ENCODE measurements at places on chromosomes 1 and 21. TPM values are rescaled to one million over a fixed set of nuclear protein-coding genes. Genes with fewer than 3 reads are reported as not detected.

The DR1 gene
- total RNA-seq, result 33.1 TPM

The BMP8B gene
- total RNA-seq, result not detected

The PPP2R5A gene
- 49.5 TPM for total RNA-seq

The RIMKLA gene
- not detected for total RNA-seq

The DISC1 gene
- 22.1 TPM for total RNA-seq

The RPL11 gene
- 1,078 TPM for total RNA-seq

The CA6 gene
- total RNA-seq, result not detected

The POU3F1 gene
- total RNA-seq, result not detected

The LCE3E gene
- total RNA-seq, result not detected

The ANGPTL1 gene
- not detected for total RNA-seq

DNA sequence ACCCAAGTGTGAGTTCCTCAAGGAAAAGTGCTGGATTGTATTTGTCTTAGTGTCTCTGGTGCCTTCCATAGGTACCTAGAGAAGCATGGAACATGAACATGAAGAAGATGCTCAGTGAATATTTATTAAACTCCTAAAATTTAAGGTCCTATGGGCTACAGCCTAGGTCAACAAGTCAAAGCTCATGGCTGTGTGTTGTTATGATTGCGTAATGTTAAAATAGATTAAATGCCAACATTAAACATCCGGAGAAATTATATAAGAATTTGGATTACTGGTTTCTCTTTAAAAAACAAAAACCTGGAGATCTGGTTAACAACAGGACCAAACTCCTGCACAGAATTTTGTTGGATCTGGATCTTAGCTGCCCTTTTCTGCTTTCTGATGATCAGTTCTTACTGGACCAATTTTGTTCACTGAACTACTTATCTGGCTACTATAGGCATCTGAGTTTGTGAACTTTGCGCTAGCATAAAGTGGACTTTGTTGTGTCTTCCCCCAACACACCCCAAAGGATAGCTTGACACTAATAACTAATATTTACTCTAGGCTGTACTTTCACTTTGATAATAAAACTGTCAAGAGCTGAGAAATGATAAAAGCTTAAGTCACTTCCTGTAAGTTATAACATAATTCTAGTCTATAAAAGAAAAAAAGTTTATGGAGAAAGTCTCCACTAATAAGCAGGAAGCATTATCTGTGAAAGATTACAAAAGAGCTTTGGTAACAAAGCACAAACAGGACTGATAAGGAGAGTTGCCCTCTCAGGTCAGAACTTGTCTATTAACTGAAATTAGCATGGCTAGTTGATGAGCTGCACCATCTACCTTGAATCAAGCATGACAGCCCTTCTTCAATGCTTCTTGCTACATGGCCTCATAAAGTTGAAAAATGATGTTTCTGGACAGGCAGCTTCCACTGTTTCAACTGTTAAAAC lies 20.7 kb downstream of the F5 start:
- DNase-seq, result no peak

DNA sequence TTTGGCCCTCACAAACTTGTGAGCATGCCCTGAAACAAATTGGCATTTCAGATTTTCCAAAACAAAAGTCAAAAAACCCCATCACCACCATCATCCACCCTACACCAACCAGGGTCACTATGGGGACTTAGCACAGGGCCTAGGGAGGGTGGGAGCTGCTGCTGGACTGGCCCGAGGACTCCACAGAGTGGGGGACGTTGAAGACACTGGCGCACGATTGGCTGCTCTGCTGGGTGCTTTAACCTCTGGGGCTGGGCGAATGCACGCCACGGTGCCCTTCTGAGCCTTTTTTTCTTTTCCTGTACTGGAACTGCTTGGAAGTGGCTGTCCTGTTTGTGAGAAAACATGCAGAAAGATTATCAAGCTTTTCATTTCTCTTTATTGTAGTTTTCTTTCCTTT lies 92.8 kb downstream of the CD247 start:
- no peak for DNase-seq

GRCh38 chr1:99570486-99571089 lies 75.3 kb upstream of the PALMD start:
- no peak for DNase-seq

DNA sequence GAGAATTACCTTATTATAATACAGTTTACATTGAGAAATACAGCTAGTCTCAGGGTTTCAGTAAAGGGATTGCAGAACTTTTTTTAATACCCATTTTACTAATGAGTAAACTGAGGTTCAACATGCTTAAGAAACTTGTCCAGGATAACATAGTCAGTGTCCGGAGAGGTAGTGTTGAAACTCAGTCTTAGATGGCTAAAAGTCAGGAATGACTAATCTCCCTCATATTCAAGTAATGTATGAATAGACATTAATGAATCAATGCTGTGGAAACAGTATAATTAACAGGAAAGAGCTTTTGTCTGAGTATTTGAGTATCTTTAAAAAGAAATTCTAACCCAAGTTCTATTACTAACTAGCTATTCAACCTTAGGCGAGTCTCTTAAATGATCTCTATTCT lies 397.6 kb downstream of the PLA2G4A start:
- no peak for DNase-seq

- no peak for DNase-seq
Observed at GRCh38 chr1:87053446-87053845, 139.0 kb downstream of the HS2ST1 start.

- DNase-seq, result no peak
Observed at GRCh38 chr1:97270508-97271307, 549.1 kb downstream of the PTBP2 start.

DNA sequence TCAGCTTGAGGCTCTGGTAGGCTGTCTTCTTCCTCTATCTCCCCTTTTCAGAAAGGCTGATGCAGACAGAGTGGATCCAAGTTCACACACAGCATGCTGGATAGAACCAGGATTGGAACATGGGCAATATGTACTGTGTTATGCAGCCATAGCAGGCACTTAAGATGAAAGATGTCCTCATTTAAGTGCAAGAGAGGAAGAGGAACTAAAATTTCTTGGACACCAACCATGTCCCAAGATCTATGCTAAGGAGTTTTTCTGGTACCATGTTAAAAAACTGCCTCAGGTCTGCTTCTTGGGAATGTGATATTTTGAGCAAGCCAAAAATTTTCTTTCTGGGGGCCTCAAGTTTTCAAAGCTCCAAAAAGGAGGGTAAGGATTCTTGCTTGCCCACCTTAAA lies 1.2 kb downstream of the SDHB start:
- DNase-seq, result no peak

DNA sequence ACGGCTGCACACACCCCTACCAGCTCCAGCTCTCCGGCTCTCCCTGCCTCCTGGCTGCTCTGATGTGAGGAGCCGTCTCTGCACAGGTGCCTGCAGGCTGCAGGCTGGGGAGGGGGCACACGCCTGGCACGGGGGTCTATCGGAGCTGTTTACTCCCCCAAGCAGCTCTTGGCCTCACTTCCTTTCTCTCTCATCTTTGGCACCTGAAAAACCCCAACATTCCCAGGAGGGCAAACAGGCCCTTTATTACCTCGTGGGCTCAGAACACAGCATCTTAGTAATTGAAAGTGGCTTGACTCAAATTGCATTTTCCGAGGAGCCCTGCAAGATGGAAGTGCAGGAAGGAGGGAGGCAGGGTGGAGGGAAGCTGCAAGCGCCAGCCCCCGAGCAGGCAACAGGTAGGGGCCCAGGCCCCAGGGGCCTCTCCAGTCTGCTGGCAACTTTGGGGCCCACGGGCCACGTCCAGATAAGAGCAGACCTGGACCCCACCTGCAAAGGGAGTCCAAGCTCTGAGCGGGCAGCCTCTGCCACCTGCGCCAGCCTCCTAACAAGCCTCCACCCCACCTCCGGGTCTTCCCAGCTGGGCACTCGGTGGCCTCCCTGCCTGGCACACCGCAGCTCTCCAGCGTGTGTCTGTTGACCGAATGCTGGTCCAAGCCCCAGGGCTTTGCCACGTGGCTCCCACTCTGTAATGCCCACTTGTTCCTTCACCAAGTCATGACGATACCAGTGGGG lies 263.6 kb upstream of the VAMP3 start:
- DNase-seq, result no peak

DNA sequence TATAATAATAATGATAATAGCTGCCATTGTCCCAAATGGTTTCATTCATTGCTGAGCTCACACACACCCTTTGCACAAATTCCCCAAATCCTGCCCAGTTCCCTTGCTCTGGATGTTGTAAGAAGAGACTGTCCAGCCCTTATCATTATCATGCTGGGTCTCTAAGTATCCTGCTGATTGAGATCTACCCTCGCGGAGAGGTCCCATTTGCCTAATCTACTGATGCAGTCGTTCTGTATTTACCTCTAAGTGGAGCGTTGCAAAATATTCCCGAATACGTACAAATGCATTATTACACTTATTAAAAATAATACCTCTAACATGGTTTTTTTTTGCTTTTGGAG lies 51.2 kb downstream of the TNFRSF8 start:
- no peak for DNase-seq

DNA sequence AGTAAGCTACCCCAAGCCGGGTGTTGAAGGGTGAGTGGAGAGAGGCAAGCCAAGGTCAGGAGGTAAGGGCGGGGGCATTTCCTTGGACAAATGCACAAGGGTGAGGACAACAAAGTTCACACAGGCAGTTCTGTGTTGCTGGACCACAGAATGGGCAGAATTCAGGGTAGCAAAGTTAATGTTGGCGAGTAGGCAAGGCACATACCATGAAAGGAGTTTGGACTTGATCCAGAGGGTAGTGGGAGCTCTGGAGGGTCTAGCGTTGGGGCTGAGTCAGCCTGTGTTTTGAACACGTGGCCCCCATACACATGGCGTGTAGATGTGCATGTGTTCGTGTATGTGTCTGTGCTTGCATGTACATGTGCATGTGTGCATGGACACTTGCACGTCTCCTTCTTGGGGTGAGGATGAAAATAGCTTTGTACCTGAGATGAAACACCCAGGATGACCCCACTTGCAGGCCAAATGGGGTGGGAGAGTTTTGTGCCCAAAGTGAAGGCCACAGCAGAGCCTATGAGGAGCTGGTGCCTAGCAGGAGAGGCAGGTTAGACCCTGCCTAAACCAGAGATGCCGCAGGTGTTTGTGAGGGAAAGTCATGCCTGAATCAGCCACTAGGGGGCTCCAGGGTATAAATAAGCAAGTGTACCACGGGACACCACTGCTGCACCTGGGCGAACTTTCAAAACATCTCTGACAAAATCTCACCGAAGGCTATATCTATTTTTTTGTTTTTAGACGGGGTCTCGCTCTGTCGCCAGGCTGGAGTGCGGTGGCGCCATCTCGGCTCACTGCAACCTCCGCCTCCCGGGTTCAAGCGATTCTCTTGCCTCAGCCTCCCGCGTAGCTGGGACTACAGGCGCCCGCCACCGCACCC lies 21.8 kb downstream of the SLC27A3 start:
- no peak for DNase-seq

DNA sequence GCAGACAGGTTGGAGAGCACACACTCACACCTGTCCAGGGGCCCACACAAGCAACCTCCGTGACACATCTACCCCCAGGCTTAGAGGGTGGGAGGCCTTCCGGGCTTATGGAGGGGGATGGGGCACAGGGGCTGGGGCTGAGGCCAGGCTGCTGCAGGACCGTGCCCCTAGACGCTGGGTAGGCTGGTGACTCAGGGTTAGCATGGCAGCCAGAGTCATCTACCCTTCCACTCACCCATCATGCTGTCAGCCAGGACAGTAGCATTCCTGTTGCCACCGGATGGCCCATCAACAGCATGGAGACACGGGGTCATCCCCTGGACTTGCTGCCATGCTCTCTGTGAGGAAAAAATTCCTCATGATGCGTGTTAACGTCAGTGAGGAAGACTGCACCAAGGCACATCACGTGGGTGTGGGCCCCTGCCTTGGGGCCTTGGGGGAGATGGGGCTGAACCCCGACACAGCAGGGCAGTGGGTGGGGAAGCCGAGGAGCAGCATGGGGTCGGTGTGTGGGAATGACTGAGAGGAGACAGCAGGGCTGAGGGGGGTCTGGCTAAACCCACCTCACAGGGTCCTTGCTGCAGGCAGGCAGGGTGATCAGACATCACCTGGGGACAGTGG lies 52.8 kb downstream of the WNT9A start:
- no peak for DNase-seq

GRCh38 chr1:204254031-204254661 lies 40.4 kb upstream of the GOLT1A start:
- DNase-seq, result no peak

GRCh38 chr1:108199201-108199691 lies 897 bp downstream of the SLC25A24 start:
- DNase-seq, result peak; percentile 27

DNA sequence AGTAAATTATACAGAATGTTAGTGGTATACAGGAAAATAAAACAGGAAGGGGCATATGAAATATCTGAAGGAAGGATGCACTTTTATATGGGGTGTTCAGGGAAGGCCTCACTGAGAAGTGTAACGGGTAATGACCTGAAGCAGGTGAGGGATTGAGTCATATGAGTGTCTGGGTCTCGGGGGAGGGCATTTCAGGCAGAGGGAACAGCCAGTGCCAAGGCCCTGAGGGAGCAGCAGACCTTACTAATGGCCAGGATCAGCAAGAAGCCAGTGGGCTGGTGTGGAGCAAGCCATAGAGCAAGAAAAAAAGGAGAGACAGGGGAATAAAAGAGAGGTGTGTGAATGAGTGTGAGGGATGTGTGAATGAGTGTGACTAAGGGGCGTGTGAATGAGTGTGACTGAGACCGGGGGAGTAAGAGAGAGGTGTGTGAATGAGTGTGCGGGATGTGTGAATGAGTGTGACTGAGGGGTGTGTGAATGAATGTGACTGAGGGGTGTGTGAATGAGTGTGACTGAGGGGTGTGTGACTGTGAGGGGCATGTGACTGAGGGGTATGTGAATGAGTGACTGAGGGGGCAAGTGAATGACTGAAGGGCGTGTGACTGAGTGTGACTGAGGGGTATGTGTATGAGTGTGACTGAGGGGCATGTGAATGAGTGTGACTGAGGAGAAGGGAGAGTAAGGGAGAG lies 107.2 kb downstream of the GLIS1 start:
- no peak for DNase-seq

GRCh38 chr1:238465449-238465848 lies 574.7 kb upstream of the ZP4 start:
- no peak for DNase-seq

GRCh38 chr1:69410457-69410850 lies 157.3 kb upstream of the LRRC7 start:
- DNase-seq, result no peak

- no peak for DNase-seq
Observed at GRCh38 chr1:83760226-83761021, 238.5 kb downstream of the TTLL7 start.

DNA sequence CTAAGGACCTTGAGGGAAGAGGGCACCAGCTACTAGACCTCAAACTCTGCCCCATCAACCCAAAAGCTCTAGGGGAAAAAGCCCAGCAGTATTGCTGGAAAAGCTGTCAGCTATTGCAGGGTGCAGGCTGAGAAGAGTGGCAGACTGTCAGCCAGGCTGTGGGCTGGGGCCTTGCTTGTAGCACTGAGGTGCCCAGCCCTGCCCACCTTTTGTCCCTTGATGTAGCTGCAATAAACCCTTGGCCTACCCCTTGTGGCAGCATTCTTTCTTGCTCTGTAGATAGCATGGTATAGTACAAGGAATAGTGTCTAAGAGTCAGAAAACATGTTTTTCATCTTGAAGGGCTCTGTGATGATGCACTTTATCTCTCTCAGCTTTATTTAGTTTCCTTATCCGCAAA lies 39.4 kb downstream of the CDC14A start:
- no peak for DNase-seq

- DNase-seq, result no peak
Observed at GRCh38 chr1:167518331-167518700, at the start of gene CD247. TSS of gene CD247 (minus strand) at chr1:167518529. CDS start at chr1:167518465, 64 bp downstream.
